8988T (cell line): ENCODE measurements at places on chromosomes 6 and 20.

DNA sequence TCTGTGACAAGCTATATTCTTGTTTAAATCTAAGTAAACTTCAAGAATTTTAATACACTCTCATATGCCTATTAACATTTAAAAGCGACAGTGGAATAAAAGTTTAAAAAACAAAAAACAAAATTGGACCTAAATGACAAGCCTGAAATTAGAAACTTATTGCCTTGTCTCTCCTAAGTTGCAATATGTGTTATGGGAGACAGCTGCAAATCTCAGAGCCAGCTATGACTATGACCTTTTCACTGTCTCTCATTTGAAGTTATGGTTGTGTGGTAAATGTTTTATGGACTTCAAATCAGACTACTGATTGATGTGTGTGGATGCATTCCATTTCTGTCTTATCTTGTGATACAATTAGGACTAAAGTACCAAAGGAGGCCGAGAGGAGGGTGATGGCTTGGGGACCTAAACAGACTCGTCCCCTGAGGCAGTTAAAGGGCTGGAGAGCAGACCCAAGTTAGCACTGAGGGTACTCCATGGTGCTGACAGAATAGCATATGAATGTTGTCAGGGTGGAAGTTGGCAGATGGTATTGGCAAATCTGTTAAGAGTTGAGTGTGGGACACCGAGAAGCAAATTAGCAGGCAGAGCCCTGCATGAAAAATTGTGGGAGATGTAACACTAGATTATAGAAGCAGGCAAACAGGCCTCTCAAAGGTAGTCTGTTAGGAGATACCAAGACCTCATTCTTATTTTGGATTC is 930.1 kb upstream of the MAN1A1 start:
- no peak for DNase-seq

DNA sequence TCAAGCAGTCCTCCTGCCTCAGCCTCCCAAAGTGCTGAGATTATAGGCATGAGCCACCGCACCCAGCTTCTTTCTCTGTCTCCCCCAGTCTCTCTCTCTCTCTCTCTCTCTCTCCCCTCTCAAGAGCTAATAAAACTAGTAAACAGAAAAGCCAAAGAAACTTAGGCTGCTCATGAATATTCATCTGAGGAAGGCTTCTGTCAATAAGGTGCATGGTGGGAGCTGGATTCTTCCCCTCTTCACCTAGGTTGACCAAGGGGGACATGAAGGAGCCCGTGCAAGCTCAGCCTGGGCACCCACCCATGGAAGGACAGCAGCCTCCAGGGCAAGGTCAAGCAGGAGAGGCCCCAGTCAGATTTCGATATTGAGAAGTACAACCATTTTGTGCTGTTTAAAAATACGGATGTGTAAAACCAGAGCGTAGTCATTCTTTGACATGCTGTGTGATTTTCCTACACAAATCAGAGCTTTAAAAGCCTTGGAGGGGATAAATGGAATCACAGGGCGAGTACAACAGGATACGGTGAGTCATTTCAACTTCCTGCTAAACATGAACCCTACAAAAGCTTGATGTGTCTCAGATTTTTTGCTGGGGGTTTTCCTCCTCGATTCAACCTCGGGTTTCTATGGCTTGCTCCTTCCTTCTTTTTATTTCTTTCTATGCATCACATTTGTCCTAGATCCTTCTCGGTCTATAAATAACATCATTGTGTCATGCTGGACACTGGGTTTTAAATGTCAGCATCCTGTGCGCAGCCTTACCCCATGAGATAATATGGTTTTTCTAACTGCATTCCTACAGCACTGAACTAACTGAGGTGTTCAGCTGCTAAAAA is 368.9 kb upstream of the JARID2 start:
- DNase-seq: no peak

GRCh38 chr6:113676968-113677367 is 180.2 kb upstream of the MARCKS start:
- DNase-seq: no peak

GRCh38 chr20:62558779-62559178 is 83.0 kb upstream of the GATA5 start:
- no peak for DNase-seq

DNA sequence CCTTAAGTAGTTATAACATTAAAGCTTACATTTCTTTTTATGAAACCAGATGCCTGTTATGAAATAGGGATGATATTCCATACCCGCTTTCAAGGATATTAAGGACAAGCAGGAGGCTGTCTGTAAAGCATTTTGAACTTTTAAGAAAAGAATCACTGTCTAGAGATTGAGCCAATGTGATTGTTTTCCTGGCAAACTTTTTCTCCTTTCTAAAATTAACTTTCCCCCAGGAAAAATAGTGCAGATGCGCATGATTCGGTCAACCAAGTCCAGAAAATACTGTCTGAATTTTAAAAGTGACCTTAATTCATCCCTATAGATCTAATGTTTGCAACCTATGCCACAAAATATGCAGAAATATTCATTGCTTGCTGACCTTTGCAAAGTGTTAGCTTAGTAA is 15.1 kb upstream of the DEK start:
- no peak for DNase-seq

DNA sequence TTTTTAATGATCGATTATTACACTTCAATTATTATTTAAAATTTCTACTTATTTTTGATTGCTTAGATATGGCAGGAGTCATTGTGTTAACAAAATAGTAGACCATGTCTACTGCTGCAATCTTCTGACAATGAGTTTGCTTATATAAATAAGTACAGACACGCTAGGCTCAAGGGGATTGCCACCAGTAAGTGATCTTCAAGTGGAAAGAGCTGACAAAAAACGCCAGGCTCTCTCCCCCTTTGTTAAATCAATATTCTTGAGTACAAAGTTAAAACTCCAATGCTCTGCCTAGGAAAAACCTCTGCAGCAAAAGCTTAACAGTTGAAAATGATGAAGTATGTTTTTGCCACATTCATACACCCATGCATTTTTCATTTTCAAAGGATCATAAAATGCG is 738.1 kb downstream of the HDGFL1 start:
- DNase-seq: no peak

GRCh38 chr6:28207510-28208110 is 17.5 kb upstream of the ZSCAN9 start:
- DNase-seq: no peak

- no peak for DNase-seq
Measured at GRCh38 chr6:168825226-168826077, 384.5 kb downstream of the SMOC2 start.

- DNase-seq: no peak
Measured at GRCh38 chr20:10863337-10864060, 189.7 kb upstream of the JAG1 start.

DNA sequence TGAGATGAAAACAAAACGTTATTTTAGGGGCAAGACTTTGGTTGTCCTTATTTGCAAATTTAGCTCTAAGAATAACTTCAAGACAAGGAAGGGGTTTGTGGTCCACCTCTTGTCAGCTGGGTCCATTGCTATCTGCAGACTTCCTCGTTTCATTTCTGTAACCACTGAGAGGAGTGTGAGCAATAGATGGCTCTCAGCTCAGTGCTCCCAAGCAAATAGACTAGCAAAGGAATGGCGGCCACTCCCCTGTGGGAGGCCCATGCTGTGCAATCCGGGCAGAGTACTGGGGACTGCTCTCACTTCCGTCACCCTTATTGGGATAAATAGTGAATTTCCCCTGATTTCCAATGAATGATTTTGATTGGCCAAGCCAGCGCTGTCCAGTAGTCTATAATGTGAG is 176.6 kb downstream of the ZDHHC14 start:
- no peak for DNase-seq

DNA sequence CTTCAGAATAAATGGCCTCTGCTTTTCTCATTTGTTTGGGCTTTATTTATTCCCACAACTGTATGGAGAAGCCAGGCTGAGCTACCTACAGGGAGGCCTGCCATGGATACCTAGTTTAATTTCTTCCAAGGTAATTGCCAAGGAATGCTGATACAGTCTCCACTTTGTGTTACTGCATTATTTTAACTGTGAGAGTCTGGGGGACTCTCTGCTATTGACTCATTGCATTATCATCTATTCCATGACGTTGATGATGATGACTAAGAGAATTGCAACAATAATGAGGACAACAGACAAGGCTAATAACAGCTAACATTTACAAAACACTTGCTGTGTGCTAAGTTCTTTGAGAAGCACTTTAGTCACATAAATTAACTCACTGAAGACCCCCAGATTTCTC is 88.3 kb upstream of the COL21A1 start:
- DNase-seq: no peak

DNA sequence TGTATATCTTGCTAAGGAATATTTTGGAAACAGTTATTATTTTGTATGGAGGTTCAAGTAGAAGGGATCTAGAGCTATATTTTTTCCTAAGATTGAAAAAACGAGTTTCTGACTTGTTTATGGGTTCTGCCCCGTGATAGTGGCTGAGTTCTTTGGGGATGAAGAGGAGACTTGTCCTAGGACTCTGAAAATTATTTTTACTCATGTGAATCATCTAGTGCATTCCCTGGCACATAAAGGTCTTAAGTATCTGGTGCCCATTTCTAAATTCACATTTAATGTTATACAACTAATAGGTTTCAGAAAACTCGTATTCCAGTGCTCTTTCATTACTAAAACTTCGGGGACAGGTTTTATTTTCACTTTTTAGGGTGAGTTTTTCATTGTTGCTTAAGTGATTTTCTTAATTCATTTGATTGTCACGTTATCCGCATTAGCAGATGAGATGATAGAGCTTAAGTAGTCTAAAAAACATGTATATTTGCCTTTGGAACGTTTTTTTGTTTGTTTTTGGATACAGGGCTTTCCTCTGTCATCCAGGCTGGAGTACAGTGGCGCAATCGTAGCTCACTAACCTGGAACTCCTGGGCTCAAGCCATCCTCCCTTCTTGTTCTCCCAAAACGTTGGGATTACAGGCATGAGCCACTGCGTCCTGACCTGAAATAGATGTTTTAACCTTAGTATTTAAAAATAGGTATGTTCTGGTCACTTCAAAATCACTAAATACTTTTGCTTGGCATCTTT is 2.1 kb downstream of the NFYA start:
- DNase-seq: no peak

- no peak for DNase-seq
Measured at GRCh38 chr6:165119231-165120020, 190.0 kb downstream of the C6orf118 start.

DNA sequence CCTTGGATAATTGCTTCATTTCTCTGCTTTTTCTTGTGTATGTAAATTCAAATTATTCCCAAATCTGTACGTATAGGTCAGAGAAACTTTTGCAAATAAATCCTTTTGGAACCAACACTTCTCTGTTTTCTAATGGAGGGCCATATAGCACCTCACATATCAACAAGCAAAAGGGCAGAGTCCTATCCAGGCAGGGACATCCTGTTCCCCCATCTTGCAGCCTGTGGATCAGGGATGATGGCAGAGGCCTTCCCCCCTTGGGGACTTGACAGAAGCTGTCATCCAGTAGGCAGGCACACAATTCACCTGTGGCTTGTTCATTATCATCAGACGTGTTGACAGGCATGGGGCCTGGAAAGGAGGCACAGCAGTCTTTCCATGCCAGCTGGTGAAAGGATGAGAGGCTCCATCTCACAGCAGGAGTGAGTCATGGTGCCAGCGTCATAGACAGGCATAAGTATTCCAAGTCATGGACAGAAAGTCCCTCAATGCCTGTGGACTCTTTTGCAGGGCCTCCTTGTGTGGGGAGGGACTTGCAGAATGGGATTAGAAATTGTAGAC is 31.8 kb upstream of the PLEKHG1 start:
- no peak for DNase-seq

DNA sequence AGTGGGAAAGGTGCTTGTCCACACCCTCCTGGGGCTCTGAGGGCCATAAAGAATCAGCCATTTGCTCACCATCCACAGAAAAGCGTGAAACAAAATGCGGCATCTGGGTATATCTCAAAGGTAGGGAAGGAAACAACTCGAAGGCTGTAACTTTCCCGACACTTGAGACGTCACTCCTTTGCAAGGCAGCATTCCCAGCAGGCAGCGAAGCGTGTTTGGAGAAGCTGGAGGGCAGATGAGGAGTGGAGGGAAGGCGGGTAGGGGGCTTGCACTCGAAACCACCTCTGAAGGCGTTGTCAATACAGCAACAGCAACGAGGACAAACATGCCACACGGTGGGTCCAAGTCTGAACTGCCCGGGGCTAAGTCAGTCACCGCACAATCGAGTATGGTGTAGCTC is 98.4 kb downstream of the FOXC1 start:
- no peak for DNase-seq

- DNase-seq: no peak
Measured at GRCh38 chr6:25449774-25450173, 170.6 kb downstream of the CARMIL1 start.
